ENCODE measurements at places on chromosomes 2 and 18.

DNA sequence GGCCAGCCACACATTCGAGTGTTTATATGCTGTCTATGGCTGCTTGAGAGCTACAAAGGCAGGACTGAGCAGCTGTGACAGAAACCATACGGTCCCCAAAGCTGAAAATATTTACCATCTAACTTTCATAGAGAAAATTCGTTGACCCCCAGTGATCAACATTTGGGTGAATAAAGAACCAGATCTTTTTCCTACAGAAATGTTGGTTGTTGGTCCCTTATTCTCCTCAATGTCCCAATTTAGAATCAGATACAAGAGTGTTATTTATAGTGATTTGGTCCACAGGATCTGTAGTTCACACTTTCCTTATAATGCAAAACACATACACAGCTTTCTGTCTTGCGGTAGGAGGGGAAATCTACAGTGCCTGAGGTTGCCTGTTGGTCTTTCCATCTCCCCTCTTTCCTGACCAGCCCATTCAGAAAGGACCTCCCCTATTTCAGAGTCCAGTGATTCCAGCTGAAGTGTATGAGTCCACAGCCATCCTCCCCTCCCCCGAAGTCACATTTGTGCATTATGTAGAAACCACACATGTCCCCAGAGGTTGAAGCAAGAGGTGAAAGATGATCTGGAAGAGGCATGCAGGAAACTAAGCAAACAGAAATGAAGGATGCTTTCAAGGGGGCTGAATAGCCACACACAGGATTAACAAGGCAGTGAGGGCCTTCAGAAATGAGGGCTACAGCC is 61.9 kb downstream of the SPRED2 start:
- DNase-seq: no peak

- no peak for DNase-seq
These were observed 9.4 kb downstream of the ITGAV start for GRCh38 chr2:186599186-186599778.

GRCh38 chr2:1729242-1729641 is 15.1 kb downstream of the PXDN start:
- no peak for DNase-seq

GRCh38 chr18:28972333-28972907 is 795.5 kb upstream of the CDH2 start:
- DNase-seq: no peak

GRCh38 chr2:31125918-31126695 is 12.1 kb downstream of the GALNT14 start:
- no peak for DNase-seq

GRCh38 chr2:173462892-173463840 is 108.5 kb downstream of the CDCA7 start:
- no peak for DNase-seq

DNA sequence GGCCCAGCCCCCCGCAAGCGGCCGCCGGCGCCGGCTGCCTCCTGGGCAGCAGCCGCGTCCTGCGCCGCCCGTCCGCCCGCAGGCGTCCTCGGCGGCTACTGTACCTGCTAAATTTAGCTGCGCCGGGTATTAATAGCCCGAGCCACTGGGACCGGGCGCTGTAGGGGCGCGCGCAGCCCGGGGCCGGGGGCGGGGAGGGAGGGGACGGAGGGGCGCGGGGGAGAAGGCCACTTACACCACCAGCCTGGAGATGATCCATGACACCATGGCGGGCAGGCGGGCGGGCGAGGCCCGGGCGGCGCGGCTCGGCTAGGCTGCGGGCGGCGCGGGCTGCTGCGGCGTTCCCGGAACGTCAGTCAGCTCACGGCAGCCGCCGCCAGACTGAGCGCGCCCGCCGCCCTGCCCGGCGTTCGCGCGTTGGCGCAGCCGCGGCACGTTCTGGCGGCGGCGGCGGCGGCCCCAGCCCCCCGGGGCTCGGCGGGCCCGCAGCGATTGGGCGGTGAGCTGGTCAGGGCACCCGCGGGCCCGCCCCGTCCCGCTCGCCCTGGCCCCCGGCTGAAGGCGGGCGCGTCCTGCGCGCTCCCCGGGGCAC is at the start of gene REEP1:
TSS of gene REEP1 (minus strand) at position 383 of the 592 bp plus-strand sequence. CDS start at position 267, 116 bp downstream.
- no peak for DNase-seq

GRCh38 chr2:165895974-165896373 is 57.6 kb downstream of the TTC21B start:
- DNase-seq: no peak
